ENCODE measurements at places on chromosomes 7 and 10.

DNA sequence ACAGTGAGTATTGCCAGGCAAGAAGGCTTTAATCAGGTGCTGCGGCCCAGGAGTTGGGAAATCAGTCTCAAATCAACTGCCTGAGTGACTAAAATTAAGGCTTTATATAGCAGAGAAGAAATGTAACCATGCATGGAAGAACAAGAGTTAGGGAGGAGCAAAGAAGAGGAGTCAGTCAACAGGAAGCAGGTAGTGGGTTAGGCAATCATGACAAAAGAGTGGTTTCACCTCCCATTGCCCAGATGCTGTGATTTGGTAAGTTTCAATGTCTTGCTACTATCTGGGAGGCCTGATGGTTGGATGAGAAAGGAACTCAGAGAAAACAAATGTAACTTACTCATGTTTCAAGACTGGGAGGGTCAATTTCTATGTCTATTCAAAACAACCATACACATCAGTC, 998.3 kb downstream of the GATA3 start:
- no peak for DNase-seq

DNA sequence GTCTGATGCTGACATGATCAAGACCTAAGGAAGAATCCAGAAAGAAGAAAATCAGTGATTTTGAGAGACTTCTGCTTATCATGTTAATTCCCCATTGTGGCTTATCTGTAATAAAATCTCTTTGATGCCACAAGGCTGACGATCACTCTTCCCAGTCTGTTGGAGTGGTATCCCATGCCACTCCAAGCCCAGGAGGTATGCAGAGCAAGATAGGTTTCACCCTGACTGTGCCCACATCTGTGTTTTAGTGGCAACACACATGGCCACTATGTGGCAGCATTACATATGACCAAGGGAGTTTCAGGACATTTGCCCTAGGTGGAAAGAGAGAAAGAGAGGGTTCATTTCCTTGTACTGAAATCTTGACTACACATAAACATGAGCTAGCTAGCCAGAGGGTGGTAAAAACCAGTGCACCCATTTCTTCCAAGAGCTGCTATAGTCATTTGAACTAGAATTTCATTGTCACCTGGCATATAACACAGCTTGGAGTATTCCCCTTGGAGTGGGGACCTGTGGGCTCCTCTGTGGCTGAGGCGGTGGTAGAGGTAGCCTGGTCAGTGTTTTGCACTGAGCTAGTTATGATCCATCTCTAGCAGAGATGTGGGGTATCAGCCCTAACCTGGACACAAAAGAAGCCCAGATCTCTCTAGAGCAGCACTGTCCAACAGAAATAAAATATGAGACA, 20.8 kb downstream of the LAMB4 start:
- DNase-seq, result peak; percentile 37

GRCh38 chr7:20220293-20220761, 3.1 kb upstream of the MACC1 start:
- no peak for DNase-seq

GRCh38 chr10:15369256-15370211, 1.6 kb downstream of the FAM171A1 start:
- peak; percentile 31 for DNase-seq

- DNase-seq, result peak; percentile 90
These were observed 61.7 kb downstream of the PWWP2B start for GRCh38 chr10:132458586-132459300.

DNA sequence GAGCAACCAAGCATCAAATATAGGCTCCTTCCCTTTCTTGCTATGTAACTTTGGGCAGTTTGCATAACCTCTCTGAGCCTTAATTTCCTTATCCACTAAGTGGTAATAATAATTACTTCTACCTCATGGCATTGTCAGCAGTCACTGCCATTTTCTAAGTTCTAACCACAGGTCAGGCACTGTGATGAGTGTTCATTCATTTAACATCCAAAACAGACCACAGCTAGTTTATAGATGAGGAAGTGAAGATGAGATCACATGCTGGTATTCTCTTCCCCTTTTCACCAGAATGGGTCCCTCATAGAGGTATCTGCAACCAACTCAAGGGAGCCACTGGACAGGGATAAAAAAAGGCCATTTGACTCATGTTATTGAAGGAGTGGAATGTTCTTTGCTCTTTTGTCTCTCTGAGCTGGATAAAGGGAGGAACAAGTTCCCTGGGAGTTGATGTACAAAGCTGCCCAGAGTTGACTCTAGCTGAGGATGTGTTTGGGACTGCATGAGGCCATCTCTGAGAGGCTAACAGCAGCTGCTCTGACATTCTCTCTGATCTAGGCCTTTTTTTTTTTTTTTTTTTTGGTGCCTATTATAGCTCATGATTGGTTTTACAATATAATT, 65.0 kb downstream of the DNAJC12 start:
- DNase-seq, result peak; percentile 64

- DNase-seq, result no peak
These were observed 69.8 kb upstream of the BAIAP2L1 start for GRCh38 chr7:98470485-98471240.

- no peak for DNase-seq
These were observed 122.1 kb downstream of the NKX6-2 start for GRCh38 chr10:132663666-132664365.

- DNase-seq, result peak; percentile 21
These were observed 368.9 kb downstream of the SORCS1 start for GRCh38 chr10:106795619-106796018.
